ENCODE measurements at places on chromosomes 5 and 9.

- DNase-seq = no peak
These were observed 73.5 kb downstream of the SLF1 start for GRCh38 chr5:94691949-94692348.

DNA sequence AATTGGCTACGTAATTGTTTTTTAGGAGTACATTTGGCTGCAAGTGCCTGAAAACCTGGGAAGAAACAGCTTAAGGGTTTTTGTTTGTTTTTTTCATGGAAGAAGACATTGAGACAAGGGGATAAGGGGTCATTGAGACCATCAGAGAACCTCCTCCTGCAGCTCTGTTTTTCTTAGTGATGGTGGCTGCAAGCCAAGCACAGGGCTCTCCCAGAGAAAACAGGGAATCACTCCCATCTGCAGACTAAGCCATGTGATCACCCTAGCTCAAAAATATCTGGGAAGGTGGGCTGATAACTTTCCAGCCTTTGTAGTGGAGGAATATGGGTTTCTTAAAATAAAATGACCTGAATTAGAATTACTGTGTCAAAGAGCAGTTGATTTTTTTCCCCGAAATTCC is 25.1 kb downstream of the PALM2AKAP2 start:
- DNase-seq = no peak

GRCh38 chr5:91271999-91272398 is 111.1 kb downstream of the ARRDC3 start:
- no peak for DNase-seq

- no peak for DNase-seq
These were observed 96.2 kb downstream of the TRPM3 start for GRCh38 chr9:71025201-71025600.

GRCh38 chr5:37791321-37791720 is 48.5 kb downstream of the GDNF start:
- DNase-seq = no peak

- DNase-seq = no peak
These were observed 1.1 kb downstream of the PALM2AKAP2 start for GRCh38 chr9:109781086-109781485.

DNA sequence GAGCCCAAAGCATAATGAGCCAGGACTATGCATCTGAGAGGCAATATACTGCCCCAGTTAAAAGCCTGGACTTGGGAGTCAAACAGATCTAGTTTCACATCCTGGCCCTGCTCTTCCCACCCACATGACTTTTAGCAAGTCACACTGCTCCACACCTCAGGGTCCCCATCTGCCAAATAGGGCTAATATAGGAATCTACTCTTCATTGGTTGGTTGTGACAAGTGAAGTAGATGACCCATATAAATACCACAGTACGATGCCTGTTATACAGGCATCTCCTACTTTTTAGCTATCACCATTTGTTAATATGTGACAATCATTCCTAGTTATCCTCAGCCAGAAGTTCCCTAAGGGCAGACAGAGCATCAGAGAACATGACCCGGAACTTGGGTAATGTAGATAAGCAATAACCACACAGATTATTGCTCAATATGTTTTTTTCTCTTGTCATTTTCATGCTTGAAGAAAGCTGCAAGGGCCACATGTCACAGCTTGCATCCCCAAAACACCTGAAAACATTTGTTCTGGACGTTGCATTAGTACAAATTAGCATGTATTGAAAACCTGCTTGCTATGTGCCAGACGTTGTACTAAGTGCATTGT is 20.4 kb downstream of the ADAM19 start:
- DNase-seq = no peak

DNA sequence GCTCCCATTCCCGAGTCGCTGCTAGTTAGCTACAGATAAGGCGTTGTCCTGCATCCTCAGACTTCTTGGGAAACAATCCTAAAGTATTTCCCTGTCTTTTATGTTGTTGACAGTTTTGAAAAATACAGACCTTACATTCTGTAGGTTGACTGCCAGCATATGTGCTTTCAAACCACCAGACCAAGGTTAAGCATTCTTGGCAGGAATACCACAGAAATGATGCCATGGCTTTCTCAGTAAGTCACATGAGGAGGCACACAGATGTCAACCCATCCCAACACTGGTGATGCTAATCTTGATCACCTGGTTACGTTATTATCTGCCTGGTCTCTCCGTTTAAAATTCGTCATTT is 871 bp downstream of the GLE1 start:
- DNase-seq = no peak

GRCh38 chr9:14107977-14108376 is 206.0 kb downstream of the NFIB start:
- no peak for DNase-seq

- DNase-seq = no peak
These were observed 18.1 kb downstream of the TRIP13 start for GRCh38 chr5:910769-911160.

- DNase-seq = no peak
These were observed 951.1 kb upstream of the NUDT12 start for GRCh38 chr5:104513640-104514072.

DNA sequence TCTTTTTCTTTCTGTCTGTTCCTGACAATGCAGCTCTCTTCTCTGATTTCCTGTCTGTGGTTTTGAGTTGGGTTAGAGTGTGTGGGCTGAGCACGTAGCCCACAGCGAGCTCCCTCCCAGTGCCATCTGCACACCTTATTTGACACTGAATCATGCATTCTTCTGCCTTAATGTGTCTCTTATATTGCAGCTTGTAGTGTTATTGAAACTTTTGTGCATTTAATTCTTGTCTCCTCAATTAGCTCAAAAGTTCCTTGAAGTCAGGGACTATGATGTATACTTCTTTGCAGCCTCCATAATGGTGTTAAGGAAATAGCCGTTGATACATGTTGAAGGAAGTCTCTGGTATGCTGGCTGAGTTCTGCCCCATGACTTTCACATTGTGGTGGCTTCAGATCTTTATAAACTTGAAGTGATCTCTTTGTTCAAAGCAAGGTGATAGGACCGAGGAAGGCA is 576.2 kb upstream of the CLINT1 start:
- no peak for DNase-seq

- DNase-seq = no peak
These were observed 45.0 kb upstream of the PRSS3 start for GRCh38 chr9:33750307-33750838.

GRCh38 chr5:74576941-74577456 is 63.5 kb downstream of the ENC1 start:
- DNase-seq = no peak

- no peak for DNase-seq
These were observed 52.4 kb upstream of the LRRTM2 start for GRCh38 chr5:138927544-138927943.

DNA sequence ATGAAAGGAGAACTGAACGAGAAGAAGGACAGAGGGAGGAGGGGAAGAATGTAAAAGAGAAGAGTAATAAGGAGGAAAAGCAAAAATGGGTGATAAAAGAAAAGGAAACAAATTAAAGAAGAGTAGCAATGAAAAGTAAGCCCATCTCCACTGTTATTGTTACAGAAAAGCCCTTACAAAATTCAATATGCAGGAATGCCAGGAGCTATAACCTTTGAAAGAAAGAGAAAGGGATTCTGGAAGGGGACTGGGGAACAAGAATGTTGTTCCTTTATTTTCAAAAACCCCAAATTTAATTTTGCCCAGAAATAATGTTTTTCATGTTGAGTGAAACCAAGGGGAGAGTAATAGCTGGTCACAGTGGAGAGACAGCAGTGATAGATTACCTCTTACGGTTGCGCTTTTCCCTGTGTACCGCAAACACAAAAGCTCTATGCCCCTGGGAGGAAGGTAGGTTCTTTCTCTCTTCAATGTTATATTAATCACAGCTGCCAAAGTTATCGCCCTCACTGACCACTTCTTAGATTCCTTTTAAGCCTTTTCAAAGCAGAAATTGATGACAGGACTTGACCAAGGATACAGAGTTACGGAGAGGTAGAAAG is 86.7 kb downstream of the BRINP1 start:
- no peak for DNase-seq

GRCh38 chr9:95729046-95729445 is 146.4 kb upstream of the ERCC6L2 start:
- DNase-seq = no peak

DNA sequence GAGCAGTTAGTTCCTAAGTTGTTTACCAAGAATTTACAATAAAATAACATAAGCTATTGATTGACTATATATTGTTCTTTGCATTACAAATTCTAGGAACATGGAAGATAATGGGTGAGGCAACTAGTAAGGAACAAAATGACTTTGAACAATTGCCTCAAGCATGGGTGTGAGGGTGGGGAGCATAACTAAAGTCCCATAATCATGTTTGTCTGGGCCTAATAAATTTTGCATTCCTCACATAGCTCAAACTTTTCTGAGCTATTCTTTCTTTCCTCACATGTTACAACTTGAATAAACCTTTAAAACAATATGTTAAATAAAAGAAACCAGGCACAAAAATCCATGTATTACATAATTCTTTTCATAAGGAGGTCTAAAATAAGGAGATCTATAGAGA is 1066.1 kb downstream of the NR2F1-AS1 start:
- DNase-seq = no peak

- no peak for DNase-seq
These were observed 6.7 kb downstream of the NME5 start for GRCh38 chr5:138132543-138132942.

DNA sequence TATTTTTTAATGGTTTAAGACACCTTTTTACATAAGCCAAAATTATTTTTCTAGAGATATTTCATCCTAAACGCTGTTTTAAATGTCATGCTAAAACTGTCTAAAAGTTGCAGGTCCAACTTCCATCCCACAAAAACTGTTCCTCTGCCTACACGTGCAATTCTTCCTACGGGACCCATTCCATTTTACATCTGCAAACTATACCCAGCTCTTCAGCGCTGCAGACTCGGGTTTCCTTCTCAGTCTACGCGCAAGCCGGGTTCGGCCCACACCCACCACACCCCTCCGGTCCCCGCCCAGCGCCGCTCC is 8.7 kb downstream of the RANBP6 start:
- no peak for DNase-seq
